ENCODE measurements at places on chromosomes 7 and 10.
A peak's percentile ranks its signal among the peaks of the same experiment; 100 is the strongest.

- no peak for DNase-seq
Measured at GRCh38 chr7:37450035-37450434, 1.4 kb upstream of the ELMO1 start.

DNA sequence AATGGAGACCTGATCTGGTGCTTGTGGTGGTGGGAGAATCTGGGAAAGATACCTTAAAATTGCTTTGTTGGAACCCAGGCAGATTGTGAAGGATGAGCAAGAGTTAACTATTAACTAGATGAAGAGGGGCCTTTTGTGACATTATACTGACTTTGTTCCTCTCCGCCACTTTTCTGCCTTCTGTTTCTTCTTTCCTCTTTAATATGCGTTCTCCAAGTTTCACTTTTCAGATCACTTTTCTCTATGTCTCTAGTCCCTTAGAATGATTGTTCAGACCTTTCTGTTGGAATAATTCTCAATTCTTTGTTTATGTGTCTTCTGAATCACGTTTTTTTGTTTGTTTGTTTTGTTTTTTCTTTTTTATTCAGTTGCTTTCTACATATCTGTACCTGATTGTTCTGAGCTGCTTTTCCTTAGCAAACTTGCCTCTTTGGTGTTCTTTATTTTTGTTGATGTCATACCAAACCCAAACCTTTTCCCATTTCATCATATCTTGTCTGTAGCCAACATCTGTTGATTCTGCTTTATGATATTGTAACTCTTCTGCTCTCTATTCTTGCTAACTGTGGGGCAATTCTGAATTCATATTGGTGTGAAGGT lies 2.8 kb downstream of the BMPR1A start:
- peak; percentile 48 for DNase-seq

- peak; percentile 99 for DNase-seq
Measured at GRCh38 chr7:41955893-41956675, 253.2 kb upstream of the INHBA start.

GRCh38 chr7:19621740-19622139 lies 87.1 kb downstream of the POLR1F start:
- DNase-seq, result peak; percentile 76

DNA sequence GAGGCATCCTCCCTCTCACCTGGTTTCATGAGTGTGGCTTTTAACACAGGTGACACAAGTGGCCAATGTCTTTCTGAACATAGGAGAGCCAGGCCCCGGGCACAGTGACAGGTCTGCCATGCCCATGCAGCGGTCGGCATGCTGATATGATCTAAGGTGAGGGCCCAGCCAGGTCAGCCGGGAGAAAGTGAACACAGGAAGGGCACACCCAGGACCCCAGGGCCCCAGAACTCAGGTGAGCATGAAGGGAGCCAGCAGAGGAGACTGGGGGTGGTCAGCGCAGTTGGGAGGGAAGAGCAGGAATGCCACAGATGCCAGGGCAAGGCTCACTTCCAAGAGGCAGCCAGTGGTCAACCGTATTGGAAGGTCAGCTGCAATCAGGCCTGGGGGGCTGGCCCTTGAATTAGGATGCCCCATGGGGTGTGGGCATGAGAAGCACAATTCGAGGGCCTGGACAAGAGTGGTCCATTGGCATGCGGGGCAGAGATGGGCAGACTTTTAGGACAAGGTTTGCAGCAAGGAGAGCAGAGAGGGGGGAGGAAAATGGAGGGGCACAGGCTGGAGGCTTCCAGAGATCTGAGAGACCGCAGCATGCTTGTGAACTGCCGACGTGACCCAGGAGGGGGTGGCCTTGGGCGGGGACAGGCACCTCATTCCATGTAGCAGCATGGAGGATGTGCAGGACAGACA lies 3.9 kb upstream of the INPP5A start:
- DNase-seq, result no peak

DNA sequence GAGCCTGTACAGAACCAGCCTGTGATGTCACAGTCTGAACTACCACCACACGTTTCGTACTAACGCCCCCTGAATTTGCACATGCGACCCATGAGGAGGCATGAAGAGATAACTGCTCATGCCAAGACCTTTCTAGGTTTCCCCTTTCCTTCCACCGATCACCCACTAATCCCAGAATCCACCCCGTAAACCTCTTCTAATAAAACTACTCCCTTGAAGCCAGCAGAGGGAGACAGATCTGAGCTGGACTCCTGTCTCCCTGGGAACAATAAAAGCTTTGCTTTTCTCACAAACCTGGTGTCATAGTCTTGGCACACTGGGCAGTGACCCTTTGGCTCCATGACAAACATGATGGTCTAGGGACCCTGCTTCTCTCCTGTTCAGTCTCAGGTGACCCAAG lies 144.5 kb downstream of the FRMD4A start:
- peak; percentile 43 for DNase-seq

- no peak for DNase-seq
Measured at GRCh38 chr10:33120700-33121099, 162.7 kb upstream of the ITGB1 start.

GRCh38 chr10:71234004-71234894 lies 21.9 kb downstream of the UNC5B start:
- DNase-seq, result no peak

GRCh38 chr7:12524794-12525386 lies 45.6 kb upstream of the SCIN start:
- DNase-seq, result peak; percentile 83

DNA sequence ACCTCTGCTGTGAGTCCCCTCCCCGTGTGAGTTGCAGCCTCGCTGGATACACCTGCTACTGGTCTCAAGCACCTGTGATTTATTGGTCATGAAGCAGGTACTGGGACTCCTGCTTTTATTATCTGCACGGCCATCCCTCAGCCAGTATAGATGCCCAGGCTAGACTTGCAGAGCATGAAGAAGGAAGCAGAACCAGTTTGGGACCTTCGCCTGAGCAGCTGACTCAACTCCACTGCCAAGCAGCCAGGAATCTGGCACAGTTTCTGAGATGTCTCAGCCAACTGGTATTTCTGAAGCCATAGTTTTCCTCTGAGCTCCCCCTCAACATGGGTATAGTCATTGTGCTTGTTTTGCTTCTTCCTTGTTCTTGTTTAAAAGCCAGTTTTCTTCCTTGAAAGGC lies 28.0 kb upstream of the SLC39A12 start:
- peak; percentile 81 for DNase-seq

DNA sequence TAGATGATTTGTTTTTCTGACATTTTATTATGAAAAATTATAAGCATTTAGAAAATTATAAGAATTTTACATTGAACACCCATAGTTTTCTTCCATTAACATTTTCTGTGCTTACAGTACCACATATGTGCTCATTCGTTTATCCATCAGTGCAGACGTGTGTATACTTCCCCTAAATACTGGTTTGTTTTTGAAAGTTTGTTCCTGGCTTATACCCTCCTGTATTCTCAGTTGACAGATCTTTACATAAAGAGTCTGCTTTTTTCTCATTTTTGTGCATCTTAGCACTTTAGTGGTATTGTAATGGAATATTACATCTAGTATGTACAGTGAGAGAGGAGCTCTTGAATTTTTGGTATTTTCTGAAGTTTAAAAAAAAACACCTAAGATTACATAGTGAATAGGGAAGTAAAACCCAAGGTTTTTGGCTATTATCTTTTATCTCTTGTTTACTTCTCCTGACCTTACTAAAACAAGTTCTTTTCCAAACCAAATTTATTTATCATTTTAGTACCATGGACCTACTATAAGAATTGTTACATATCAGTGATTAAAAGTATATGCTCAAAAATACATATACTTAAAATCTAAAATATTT lies 8.1 kb downstream of the DLD start:
- DNase-seq, result no peak

- no peak for DNase-seq
Measured at GRCh38 chr10:30705625-30706149, 76.1 kb upstream of the LYZL2 start.

DNA sequence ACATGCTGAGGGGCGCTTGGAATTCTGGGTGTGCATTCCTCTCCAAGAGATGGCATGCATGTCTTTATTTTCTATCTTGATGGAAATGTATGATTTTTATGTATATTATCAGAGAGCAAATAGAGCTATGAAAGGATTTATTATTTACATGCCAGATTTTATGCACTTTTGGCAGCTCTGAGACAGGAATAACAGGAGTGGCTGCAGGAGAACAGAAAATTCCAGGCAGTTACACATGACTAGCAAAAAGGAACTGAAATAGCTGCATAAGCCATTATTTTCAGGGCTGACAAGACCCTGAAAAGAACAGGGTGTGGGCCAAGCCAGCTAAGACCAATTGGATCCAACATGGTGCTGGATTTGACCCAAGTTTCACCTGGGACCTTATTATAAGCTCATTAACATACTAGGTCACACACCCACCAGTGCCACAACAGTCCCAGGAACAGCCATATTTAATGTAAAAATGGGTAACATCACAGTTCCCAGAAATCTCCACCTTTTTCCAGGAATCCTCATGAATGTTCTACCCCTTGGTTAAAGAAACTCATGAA lies 43.2 kb upstream of the ACSL5 start:
- DNase-seq, result no peak

DNA sequence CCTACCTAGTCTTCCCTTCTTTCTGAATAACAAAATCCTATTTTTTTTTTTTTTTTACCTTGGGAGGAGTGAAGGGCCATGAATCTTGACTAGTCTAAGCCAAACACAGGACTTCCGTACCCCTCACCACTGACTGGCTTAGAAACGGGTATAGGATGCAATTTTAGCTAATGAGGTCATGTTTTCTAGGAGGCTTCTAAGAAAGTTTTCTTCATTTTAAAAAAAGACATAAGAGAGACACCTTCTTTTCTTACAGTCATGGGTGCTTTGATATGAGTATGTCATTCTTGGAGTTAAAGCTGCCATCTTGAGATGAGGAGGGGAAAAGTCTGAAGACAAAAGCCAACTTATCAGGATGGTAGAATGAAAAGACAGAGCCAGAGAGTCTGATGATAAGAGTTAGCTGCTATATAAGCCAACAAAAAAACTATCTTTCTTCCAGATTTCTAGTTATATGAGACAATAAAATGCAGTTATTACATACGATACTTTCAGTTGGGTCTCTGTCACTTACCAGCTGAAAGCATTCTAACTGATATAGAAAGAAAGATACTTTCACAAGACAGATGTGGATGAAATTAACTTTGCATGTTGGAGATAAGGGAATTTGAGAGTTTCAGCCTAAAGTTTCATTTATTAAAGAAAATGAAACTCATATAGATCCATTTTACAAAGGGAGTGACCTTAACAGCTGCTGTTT lies 34.0 kb downstream of the ZNF438 start:
- no peak for DNase-seq

- no peak for DNase-seq
Measured at GRCh38 chr7:4006687-4007086, 675.4 kb upstream of the FOXK1 start.

- DNase-seq, result no peak
Measured at GRCh38 chr7:128865303-128865702, 2.6 kb downstream of the ATP6V1F start.

DNA sequence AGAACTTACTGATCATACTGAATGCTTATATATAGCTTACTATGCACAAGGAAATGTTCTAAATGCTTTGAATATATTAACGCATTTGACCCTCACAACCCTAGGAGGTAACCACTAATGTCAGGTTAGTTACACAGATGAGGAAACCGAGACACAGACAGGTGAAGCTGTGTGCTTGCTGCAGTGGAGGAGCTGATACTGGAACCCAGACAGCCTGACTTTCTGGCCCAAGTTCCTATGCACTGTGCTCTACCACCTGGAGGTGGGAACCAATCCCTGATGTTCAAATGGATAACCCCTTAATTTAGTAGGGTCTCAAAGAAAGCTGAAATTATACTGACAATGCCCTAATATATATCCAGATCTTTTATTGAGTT lies 119.6 kb downstream of the SORBS1 start:
- no peak for DNase-seq

DNA sequence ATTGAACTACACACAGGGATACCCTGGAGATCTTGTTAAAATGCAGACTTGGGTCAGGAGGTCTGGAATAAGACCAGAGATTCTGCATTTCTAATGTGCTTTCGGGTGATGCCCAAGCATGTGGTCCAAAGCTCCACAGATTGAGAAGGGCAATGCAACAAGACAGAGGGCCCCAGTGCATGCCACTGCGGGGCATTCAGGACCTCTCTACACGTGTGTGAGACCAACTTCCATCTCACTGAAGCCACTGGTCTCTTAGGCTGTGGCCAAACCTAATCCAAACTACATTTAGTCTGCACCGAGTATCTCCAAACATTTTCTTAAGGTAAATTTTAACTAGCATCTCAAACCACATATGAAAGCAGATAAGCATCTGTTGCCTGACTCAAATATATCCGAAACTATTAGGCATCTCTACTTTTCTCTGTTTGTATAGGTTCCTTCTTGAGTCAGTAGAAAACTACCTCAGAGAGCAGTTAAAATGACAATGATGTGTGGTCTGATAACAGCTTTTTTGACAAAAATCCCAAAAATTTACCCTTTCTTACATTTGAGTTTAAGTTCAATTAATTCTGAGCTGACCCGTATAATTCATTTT lies 107.5 kb downstream of the ELMO1 start:
- no peak for DNase-seq

DNA sequence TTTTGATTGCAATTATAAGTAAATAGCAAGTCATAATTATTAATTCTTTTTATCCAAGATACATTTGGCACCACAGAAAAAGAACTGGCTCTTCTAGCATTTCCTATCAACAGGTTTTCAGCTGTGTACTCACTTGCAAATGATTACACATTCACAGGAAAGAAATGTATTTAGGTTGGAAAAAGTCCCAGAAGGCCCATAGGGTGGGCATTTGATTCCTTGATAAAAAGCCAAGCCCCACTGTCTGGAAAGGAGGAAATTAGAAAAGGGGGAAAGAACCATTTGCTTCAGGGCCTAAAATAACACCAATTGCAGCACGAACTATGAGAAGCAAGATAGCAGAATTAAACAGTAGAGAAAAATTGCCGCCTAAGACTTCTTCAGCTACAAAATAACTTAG lies 80.8 kb upstream of the COL1A2 start:
- peak; percentile 78 for DNase-seq

- DNase-seq, result peak; percentile 18
Measured at GRCh38 chr10:54614072-54614471, 187.0 kb downstream of the PCDH15 start.

GRCh38 chr10:60916025-60916424 lies 28.0 kb downstream of the RHOBTB1 start:
- DNase-seq, result peak; percentile 30

All from choroid plexus epithelial cell (primary cell).